ENCODE measurements at places on chromosomes 3 and 15.

DNA sequence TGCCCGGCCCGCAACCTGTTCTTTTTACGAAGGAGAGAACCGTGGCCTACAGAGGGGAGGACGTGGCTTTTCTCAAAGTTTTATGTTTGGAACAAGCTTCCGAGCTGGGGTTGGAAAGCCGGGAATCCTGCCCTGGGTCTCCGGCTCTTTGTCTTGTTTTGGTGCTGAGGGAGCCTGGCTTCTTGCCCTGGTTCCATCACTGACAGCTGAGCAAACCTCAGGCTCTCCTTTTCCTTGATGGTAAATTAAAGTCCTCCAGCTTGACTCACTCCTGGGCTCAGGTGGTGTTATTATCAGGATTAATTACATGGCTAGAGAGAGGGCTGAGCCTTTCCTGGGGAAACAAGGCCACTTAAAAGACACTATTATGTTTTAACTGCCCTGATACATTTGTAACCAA, 289.5 kb upstream of the RGMA start:
- no peak for DNase-seq

DNA sequence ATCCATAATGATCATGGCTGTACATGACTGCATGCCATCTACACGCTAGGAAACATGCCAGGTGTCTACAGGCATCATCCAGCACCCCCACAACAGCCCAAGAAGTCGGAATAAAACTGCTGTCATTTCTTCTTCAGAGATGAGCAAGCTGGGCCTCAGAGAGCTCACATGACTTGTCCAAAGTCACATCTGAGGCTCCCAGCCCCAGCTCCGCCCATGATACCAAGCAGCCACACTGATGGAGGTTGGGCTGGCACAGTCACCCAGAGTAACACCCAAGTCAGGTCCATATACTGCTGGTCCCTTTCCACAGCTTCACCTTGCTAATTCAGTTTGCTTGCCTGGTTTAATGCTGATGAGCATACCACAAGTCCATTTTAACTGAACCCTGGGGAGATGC, 116.6 kb downstream of the SEC22A start:
- no peak for DNase-seq

DNA sequence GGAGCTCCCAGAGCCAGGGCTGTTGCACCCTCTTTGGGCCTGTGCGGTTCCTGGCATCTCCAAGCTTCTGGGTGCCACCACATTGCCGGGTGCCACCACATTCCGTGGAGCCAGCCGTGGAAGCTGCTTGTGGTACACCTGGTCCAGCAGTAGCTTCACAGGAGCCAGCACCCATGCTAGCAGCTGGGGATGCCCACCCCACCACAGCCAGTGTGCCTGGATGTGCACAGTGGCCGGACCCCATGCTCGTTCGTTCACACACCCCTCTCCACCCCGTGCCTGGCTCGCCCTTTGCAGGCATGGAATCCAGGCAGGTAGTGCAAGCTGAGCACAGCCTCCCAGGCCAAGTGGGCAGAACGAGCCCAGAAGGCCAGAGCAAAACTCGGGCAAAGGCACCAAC, 1029.8 kb upstream of the GBE1 start:
- no peak for DNase-seq

- DNase-seq = no peak
Measured at GRCh38 chr3:45472795-45473194, 84.4 kb downstream of the LARS2 start.

DNA sequence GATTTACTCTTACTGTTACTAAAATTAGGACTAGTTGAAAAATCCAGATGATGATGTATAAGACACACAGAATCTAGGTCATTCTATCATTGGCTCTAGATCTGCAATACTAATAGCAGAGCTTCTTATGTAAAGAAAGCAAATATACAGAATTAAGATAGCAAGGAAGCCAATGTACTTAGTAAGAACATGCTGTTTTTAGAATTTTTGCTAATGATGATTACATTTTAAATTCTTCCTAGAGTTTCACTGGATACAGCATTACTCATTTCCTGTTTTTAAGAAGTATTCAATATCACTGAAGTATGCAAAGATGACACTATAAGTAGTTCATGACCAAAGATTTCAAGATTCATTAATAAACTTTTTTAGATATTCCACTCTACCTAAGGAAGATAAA, 60.7 kb downstream of the CFAP20DC start:
- DNase-seq = no peak

- DNase-seq = no peak
Measured at GRCh38 chr3:111080413-111080812, 8.8 kb downstream of the NECTIN3 start.

GRCh38 chr15:52749258-52749657, 40.9 kb downstream of the ONECUT1 start:
- no peak for DNase-seq

DNA sequence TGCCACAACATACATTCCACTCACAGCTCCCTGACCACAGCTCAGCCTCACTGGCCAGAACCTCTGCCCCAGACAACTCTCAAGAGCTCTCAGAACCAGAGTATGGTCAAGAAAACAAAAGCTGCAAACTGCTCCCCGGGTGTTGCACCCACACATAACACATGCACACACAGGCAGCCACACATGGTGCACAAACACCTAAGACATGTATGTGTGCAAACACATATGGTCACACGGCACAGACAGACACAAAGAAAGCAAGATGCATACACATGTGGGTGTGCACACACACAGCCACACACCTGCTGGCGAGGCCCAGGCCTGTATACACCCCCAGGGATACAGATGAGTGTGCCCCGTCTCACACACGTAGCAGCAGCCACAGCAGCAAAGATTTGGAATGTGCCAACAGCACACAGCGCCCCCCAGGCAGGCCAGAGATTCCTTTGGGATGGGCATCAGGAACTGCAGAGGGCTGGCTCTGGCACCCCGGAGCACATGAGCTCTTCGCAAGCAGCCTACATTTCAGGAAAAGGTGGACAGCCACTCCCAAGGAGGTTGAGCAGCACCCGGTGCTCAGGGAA, 6.6 kb downstream of the KLF15 start:
- DNase-seq = no peak

GRCh38 chr3:114464548-114464947, 170.7 kb downstream of the TIGIT start:
- DNase-seq = no peak

DNA sequence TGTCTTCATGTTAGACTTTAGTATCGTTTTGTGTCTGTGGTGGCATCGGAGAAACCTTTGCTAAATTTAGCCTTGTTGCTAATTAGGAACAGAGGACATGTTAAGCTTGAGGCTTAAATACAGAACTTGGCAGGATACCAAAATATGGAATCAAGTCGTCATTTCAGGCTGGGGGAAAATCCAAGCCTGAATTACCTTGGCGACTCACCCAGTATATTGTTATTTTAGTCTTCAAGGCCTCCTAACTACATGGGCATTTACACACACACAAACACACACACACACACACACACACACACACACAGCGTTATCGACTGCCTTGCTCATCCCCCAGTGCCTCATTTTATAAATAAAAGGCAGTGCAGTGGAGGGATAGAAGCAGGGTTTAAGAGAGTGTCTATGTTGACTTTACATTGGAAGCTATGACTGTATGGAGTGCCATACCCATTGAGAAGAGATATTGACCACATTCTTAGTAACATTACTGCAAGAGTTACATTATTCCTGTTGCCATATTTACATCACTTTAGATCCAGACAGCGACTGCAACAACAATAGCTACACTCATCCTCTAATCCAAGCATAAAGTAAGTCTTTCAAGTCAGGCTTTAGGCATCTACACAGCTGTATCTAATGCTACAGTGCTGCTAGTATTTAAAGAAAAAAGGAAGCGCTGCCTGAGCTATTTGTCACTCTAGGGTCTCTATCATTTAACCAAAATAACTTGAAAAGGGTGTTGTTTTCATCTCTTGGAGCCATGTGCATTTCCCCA, 210.8 kb upstream of the SEMA6D start:
- peak; percentile 82 for DNase-seq

DNA sequence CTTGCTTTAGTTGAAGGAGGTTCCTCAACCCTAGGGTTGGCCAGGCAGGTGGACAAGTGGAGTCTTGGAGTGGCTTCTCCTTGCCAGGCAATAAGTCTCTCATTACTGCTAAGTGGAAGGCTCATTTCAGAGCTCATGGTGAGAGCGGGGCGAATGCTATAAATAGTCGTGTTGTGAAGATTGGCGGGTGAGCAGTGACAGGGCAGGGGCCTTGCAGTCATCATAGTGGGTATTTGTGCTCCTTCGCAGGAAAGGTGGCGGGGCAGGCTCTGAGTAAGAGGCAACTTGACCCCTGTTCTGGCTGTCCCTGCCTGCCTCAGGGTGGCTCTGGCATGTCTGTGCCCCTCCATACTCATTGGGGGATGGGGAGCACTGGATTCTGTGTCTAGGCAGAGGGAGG, 8.7 kb upstream of the GRM2 start:
- no peak for DNase-seq

DNA sequence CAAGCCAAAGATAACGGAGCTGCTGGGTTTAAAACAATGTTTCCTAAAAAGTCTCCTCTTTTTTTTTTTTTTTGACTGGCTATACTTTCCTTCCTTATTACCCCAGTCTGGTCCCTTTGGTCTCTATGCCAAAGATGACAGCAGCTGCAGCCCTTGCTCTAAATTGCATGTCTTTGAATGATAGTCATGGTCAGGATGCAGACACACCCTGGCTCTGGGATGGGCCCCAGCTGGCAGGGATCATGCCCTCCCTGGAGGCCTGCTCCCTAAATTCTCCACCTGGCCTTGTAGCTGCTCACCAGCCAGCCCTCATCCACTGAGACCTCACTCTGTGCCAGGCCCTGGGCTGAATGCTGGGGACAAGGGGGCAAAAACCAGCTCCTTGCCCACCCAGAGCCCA, 95.8 kb downstream of the MESD start:
- DNase-seq = no peak

GRCh38 chr3:144244662-144245061, 273.0 kb downstream of the DIPK2A start:
- no peak for DNase-seq

DNA sequence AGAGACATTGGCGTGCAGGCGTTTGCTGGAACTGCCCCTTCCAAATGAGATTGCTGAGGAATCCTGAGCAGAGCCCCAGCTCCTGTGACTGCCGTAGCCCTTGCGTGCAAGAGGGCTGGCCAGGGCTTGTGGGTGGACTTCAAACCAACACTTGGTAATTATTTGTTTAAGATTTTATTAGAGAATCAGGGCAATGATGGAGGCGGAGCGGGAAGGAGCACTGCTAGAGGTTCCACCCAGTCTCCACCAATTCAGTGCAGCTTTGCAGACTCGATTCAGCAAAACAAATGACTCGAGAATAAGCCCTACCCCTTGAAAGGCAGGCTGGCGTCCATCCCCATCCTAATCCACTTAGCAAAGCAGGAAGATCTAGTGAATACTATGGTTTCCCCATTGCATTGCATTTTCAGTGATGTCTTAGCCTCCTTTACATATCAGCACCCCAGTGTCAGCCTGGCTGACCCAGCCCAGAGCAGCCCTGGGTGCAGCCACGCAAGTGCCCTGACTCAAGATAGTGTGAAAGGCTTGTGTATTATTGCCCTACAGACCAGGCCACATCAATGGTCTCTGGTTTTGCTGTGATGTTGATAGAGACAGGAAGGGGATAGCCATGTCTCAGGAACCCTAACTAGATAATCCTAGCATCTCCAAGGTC, 26.0 kb downstream of the GLDN start:
- DNase-seq = no peak

DNA sequence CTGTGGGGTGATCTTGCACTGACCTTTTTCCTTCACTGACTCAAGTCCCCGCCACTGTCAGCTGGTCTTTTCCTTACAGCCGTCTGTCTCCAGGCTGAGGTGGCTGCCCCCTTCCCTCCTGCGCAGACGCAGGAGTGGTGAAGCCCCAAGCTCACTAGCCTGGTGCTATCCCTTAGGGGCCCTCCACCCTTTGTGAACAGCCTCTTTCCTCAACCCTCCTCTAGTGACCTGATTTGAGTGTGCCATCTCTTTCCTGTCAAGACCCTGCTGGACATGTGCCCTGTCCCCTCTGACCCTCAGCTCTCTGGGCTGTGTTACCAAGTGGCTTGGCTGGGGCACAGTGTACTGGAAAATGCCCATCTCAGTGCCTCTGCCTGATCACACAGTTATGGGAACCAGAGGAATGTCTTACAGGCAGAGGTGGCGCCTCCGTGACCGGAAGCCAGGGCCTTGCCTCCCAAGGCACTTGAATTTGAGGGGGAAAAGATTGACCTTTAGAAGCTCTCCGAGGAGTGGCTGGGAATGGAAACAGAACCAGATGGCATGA, 8.7 kb downstream of the KBTBD13 start:
- no peak for DNase-seq

DNA sequence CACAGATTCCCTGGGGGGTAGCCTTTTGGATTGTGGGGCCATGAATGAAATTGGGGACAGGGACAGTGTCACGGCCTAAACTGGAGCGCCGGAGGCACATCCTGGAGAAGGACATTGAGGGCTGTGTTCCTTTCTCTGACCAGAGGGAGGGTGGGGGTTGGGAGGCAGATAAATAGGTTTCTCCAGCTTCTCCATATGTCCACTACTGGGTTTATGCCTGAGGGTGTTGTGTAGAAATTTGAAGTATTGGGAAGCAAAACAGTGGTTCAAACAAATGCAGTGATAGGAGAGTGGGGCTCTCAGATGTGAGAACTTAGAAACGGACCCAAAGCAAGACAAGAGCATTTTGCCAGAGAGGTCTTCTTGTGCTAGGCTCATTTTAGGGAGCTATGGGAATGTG, 34.3 kb downstream of the TRIM71 start:
- no peak for DNase-seq

DNA sequence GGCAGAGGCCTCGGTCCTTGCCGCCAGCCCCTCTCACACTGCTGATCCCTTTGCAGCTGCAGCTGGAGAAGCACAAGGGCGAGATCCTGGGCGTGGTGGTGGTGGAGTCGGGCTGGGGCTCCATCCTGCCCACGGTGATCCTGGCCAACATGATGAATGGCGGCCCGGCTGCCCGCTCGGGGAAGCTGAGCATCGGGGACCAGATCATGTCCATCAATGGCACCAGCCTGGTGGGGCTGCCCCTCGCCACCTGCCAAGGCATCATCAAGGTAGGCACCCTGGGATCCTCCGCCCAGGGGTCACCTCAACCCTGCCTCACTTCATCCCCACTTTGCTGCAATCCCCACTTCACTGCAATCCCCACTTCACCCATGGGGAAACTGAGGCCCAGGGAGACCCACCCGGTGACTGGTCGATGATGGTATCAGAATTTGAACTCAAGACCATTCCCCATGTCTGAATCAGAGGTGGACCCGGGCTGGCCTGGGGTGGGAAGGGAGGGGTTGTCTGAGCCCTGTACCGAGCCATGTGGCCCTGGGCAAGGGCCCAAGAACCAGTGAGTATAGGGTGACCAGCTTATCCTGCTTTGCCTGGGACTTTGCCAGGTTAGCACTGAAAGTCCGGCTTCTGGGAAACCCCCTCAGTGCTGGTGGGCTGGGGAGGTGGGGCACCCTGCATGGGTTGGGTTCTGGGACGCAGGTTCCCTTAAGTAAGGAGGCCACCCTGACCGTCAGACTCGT, 162.9 kb downstream of the NSMCE3 start:
- no peak for DNase-seq

- DNase-seq = peak; percentile 99
Measured at GRCh38 chr3:179604321-179605078, at the start of the genes MRPL47 and NDUFB5. Gene MRPL47, minus strand, starts transcription at chr3:179604638. Its CDS starts 14 bp downstream, at chr3:179604624. Gene NDUFB5, plus strand, starts transcription at chr3:179604794. Its CDS starts 22 bp downstream, at chr3:179604816.
